Left lung (tissue), 14 donors: ENCODE measurements at places on chromosomes 12 and 14. TPM values are rescaled to one million over a fixed set of nuclear protein-coding genes. Genes with fewer than 3 reads are reported as not detected.

GRCh38 chr12:33587784-33588712 lies 148.4 kb upstream of the SYT10 start:
- DNase-seq: no peak

The MYH7 gene
- total RNA-seq: 1.8 TPM

GRCh38 chr12:67952787-67953186 lies 36.5 kb upstream of the IFNG-AS1 start:
- no peak for DNase-seq

- no peak for DNase-seq
These were observed 416.8 kb downstream of the LRFN5 start for GRCh38 chr14:42023452-42023851.

DNA sequence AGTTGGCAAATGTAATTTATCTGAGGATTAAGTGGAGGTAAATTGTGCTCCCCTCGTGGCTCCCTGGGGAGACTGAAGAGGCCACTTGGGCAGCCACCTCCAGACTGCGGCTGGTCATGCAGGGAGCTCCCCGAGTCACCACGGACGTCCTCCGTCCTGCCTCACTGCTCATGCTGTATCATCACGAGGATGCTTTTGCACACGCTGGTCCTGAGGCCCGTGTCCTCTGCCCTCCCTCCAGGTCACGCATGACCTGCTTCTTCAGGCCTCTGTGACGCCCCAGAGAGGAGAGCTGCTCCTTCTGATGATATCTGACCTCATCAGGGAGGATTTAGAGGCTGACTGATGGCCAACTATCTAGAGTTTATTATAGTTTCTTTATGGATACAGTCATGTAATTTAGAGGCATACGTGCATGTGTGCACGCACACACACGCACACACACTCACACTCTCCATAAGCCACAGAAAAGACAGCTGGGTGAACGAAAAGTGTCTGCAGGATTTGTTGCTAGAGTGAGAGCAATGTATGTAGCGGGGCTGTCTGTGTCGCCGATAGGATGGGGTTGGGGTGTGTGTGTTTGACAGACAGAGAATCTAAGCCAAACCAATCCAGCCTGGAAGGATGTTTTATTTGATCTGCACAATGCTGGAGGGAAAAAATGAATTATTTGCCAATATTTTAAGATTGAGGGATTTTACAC lies 160.0 kb downstream of the ADGRD1 start:
- no peak for DNase-seq

The RPGRIP1 gene
- total RNA-seq: 1.3 TPM

DNA sequence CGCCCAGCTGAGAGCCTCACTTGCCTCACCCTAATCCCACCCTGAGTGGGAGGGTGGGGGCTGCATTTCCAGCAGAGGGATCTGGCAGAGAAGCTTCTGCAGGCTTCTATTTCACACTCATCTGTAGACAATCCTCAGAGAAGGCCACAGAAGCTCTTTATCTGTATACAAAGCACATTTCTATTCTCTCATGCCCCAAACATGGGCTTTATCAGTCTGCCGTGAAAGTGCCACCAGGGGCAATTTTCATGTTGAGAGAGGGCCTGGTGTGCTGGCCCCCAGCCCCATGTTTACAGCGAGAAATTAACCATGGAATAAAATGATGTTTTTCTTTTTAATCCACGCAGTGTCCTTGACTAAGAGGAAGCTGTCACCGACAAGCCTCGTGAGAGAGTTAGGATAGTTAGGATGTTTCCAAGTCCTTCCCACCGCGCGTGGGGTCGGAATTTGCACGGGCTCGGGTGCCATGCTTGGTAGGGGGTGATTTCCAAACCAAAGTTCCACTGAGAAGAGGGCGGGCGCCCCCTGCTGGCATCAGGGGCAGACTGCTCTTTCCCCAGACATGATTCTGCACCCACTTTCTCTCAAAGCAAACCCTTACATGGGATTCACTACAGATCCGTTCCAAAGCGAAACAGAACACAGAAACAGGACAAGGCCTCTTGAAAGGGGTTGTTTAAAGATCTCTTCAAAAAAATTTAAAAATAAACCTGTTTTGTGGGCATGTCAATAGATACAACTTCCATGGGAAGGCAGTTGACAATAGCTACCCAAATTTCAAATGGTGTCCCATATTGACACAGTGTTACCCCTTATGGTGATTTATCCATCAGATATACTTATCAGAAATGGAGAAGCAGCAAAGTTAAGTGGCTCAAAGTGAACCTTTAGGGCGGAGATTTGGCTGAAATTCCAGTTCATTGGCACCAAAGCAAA lies 19.4 kb downstream of the BDKRB1 start:
- peak; percentile 91 for DNase-seq

The ASIC1 gene
- 2.9 TPM for total RNA-seq

DNA sequence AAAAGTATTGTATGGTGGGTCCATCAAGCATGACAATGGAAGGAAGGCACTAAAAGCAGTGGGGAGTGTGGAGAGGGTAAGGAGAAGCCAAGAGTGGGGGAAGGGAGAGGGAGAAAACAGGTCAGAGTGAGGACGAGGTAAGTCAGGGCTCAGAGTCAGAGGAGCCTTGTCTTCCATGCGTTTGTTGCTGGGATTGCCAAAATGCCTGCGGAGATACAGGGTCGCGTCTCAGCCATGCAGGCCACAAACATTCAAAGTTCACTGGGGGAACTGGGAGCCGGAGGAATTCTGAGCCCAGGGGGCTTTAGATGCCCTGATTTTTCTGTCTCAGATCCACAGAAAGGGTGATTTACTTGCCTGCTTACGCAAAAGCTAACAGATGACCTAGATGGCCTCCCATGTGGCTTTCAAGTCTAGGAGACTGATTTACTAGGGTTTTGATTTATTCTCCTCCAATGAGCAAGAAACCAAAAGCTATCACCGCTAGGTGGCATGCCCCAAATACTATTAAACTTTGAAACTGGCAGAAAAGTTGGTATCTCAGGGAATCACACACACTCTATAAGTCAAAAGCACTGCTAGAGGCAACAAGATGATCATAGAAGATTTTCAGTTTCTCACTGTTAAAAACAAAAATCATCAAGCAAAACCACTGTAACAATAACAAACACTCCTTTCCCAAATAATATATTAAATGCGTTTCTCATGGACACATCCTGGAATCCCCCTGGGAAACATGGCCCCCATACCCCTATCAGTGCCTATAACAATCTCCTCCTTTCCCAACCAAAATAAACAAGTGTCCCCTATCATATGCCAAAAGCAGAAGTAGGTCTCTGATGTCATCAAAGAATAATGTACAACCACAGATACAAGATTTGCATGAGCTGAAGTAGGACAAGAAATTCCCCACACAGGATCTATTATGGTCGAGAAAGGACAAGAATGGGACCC lies 26.6 kb upstream of the MDM1 start:
- DNase-seq: peak; percentile 51

The KDM5A gene
- total RNA-seq: 63.7 TPM

The KERA gene
- total RNA-seq: 0.26 TPM

GRCh38 chr12:31868965-31869364 lies 90.2 kb upstream of the RESF1 start:
- DNase-seq: no peak

The SLC25A47 gene
- not detected for total RNA-seq

GRCh38 chr12:1590221-1590979 lies 4.0 kb downstream of the FBXL14 start:
- DNase-seq: no peak

DNA sequence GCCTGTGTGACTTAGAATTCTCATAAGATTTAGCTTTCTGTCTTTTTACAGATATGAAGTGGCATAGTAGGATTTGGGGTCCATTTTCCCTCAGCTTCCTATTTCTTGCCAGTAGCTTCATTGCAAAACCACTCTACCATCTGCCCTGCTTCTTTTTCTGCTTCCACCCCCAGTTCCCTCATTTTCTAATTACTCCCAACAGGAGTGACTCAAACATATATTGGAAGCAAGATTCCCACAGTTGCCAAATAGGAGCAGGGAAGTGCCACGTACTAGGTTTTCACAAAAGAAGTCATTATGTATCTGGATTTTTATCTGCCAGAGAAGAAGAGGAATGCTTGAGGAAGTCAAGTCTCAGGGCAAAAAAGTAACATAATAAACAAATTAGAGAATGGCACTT lies 64.1 kb downstream of the ANO4 start:
- no peak for DNase-seq

The NELL2 gene
- total RNA-seq: 3.4 TPM

DNA sequence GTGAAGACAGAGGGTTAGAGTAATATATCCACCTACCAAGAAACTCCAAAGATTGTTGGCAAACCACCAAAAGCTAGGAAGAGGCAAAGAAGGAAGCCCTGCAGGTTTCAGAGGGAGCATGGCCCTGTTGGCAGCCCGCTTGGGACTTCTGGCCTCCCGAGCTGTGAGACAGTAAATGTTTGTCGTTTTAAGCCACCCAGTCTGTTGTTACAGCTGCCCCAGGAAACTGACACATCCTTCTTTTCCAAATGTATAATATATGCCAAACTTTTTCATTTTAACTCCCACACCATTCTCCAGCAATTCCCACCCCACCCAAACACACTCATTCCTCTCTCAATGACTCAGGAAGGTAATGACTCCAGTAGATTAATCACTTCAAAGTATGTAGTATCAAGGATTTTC lies 74.0 kb downstream of the RPS29 start:
- DNase-seq: no peak

The PPFIBP1 gene
- 96.1 TPM for total RNA-seq

The CCNB1IP1 gene
- total RNA-seq: 30.0 TPM

The CPNE6 gene
- not detected for total RNA-seq
